Activated CD4-positive, alpha-beta T cell treated with anti-CD3 and anti-CD28 coated beads, Interleukin-2, amount 50 U/mL, for 24 hours (primary cell): ENCODE measurements at places on chromosomes 3 and 15.

DNA sequence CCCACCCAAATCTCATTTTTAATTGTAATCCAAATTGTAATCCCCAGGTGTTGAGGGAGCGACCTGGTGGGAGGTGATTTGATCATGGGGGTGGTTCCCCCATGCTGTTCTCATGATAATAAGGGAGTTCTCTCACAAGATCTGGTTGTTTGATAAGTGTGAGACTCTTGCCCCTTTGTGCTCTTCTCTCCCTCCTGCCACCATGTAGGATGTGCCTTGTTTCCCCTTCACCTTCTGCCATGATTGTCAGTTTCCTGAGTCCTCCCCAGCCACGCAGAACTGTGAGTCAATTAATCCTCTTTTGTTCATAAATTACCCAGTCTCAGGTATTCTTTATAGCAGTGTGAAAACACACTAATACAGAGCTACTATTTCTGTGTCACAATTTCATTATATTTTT, 88.7 kb downstream of the NCEH1 start:
- DNase-seq, result no peak

DNA sequence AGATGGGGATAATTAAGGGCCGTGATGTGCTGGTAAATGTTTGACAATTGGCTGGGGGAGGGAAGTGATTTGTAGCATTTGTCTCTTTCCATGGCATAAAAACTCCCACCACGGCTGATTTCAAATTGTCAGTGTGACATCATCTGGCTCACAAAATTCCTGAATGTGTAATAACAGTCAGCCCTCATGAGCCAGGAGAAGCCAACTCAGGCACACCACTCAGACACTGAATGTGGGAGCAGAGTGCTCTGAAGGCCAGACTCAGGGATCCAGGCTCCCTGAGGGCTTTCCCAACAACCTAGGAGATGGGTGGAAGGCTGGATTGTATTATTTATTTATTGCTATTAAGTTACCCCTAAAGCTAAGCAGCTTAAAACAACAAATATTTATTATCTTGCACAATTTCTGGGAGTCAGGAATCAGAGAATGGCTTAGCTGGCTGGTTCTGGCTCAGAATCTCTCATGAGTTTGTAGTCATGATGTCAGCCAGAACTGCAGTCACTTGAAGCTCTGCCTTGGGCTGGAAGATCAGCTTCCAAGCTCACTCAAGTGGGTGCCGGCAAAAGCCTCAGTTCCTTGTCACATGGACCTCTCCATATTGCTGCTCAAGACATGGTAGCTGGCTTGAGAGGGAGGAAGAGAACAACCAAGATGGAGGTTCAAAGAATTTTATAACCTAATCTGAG, 6.5 kb upstream of the CPEB1 start:
- DNase-seq, result no peak

DNA sequence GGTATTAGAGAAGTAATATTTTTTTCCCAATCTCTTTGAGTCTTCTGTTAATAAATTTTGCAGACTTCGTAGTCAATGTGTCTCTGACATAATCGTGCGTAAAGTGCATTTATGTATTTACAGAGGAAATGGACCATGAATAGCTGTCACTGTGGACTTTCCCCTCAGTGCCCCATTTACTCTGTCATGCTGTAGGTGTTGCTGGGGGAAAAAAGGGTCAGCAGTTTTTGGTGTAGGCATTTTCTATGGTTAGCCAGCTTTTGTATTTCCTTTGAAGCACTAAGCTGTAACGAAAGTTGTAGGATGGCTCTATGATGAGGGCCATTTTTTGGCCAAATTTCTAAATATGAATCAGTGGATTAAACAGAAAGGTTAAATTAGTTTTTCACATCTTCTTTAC, 598.4 kb downstream of the FGF12 start:
- no peak for DNase-seq

GRCh38 chr3:195768831-195769303, 42.9 kb downstream of the MUC4 start:
- no peak for DNase-seq

- DNase-seq, result no peak
Measured at GRCh38 chr3:131840156-131840797, 194.5 kb downstream of the CPNE4 start.

DNA sequence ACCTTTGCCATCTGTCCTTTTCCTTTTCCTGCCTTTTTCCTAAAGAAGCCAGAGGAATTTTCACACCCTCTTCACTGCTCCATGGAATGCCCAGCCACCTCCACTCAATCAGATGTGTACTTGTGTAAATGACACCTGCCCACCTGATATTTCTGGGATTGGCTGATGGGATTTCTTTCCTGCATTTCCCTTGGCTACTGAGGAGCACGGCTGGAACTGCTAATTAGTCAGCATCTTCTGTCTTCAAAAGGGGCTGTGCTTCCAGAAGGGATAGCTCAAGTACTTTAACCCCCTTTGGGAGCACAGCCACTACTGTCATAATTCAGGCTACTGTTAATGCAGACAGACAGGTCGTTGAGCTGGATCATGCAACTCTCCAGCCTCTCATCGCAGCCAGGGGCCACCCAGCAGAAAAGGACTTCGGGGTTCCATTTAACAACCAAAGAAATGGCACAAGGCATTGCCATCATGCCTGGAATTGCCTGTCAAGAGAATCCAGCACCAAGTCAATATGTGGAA, 38.6 kb downstream of the MGLL start:
- DNase-seq, result no peak
